NCI-H748 treated with DMSO at 0.1 percent for 48 hours (cell line): ENCODE measurements at places on chromosomes 6 and 20.

GRCh38 chr20:57509665-57510237 lies 15.2 kb downstream of the CTCFL start:
- DNase-seq = no peak

GRCh38 chr6:35178932-35179832 lies 34.6 kb upstream of the SCUBE3 start:
- DNase-seq = no peak

- no peak for DNase-seq
These were observed 34.1 kb upstream of the ESR1 start for GRCh38 chr6:151773382-151773781.

DNA sequence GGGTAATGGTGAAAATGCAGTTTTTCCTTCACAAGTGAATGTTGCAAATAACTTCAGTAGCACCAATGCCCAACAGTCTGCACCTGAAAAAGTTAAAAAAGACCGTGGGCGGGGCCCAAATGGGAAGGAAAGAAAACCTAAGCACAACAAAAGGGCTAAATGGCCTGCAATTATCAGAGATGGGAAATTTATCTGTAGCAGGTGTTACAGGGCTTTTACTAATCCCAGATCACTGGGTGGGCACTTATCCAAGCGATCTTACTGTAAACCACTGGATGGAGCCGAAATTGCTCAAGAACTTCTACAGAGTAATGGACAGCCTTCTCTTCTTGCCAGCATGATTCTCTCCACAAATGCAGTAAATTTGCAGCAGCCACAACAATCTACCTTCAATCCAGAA lies 64.8 kb upstream of the SMIM8 start:
- peak; percentile 73 for DNase-seq

DNA sequence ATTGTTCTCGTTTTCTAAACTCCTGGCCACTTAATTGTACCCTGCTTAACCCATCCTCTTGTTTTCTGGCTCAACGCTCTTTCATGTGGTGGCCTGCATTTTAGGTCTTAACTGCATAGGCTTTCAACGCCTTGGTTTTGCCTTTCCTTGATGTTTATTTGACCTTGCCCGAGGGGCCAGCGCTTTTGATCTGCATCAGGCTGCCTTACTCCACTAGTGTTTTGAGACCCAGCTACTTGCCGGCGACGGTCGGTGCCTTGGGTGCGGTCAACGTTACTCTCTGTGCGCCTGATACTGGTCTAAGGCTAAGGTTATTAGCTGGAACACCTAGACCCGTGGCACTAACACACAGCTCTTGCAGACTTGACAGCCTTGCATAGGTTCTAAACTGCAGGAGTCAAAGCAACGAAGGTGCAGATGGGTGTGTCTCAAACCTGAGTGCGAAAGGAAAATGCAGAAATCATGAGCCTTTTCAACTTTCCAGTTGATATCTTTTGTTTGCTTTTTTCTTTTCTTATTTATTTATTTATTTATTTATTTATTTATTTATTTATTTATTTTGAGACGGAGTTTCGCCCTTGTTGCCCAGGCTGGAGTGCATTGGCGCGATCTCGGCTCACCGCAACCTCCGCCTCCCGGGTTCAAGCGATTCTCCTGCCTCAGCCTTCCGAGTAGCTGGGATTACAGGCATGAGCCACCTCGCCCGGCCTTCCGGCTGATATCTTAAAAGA lies 138.8 kb downstream of the HFE start:
- no peak for DNase-seq

- DNase-seq = no peak
These were observed 118.8 kb downstream of the TINAG start for GRCh38 chr6:54426995-54427394.

- DNase-seq = no peak
These were observed 159.2 kb downstream of the UBE3D start for GRCh38 chr6:82906489-82906888.

GRCh38 chr6:154247119-154247861 lies 109.3 kb downstream of the IPCEF1 start:
- DNase-seq = peak; percentile 53

GRCh38 chr6:151999194-151999593 lies 191.7 kb downstream of the ESR1 start:
- DNase-seq = no peak

GRCh38 chr6:88662653-88663174 lies 300.7 kb downstream of the RNGTT start:
- DNase-seq = no peak

GRCh38 chr20:19022791-19023448 lies 189.5 kb upstream of the SLC24A3 start:
- no peak for DNase-seq

DNA sequence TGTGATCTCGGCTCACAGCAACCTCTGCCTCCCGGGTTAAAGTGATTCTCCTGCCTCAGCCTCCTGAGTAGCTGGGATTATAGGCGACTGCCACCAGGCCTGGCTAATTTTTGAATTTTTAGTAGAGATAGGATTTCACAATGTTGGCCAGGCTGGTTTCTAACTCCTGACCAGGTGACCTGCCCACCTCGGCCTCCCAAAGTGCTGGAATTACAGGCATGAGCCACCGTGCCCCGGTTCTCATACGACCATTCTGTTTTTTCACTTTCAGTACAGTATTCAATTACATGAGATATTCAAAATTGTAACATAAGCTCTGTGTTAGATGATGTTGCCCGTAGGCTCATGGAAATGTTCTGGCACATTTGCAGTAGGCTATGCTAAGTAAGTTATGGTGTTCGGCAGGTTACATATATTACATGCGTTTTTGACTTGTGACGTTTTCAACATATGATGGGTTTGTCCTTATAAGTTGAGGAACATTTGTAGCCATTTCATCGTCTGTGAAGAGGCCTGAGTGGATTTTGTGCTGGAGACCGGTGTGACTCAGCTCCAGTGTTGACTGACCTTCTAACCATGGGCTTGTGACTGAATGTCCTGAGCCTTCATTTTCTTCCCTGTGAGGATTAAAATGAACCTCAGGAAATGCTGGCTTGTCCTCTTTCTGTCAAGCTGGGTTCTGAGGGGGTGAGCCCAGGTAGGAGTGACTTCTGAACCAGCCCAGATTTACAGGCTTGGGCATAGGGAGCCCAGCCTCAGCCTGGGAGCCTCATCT lies 12.2 kb downstream of the PPARD start:
- no peak for DNase-seq

DNA sequence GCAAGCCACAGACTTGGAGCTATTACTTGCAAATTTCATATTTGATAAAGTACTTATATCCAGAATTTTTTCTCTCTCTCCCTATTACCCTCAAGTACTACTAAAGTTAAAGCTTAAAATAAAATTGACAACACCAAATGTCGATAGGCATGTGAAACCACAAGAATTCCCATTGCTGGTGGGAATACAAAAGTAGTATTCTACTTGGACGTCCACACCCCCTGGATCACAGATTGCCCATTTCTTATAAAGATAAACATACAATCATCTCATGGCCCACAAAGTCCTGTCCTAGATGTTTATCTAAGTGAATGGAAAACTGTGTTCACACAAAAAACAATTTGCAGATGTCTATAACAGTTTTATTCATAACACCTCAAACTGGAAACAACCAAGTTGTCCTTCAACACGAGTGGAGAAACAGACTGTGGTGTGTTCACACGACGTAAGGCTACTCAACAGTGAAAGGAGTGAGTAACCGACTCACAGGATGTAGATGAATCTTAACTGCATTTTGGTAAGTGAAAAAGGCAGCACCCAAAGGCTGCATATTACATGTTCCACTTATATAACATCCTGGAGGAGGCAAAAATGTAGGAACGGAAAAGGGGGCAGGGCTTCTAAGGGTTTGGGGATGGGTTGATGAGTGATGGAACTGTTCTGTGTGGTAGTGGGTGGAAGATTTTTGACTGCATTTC lies 297.4 kb downstream of the THBS2 start:
- DNase-seq = no peak

DNA sequence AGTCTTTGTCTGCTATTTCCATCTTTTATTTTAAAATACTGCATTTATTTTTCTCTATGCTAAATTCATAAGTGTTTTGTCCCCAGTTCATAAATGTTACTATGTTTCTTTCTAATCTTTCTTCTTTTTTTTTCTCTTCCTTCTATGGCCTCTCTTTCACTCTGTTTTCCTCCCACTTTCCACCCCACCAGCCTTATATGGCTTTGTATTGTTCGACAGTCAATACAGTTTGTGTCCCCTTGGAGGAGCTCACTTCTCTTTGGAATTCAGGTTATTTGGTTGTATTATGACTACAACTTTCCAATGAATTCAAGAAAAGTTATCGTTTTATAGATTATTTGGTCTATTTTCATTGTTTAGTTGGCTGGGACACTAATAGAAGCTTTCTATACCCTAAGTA lies 393.5 kb downstream of the NKAIN2 start:
- no peak for DNase-seq

- no peak for DNase-seq
These were observed 13.9 kb downstream of the FILIP1 start for GRCh38 chr6:75479712-75480111.

DNA sequence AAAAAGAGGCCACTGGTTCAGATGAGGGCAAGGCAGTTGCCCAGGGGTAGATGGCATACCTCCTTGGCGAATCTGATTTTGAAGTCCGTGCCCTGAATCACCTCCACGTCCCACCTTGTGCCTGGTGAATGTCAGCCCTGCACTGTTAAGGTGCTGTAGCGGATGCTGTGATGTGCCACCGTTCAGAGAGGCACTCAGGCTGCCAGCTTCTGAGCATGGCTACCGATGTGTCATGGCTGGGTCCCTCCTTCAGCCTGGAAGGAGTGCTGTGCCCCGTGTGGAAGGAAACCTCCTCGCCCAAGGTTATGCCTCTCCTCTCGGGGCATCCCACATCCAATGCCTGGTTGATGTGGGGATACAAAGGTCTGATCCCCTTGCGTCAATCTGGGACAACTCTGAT lies 43.6 kb downstream of the UST start:
- DNase-seq = no peak

- DNase-seq = no peak
These were observed 52.5 kb downstream of the SSR1 start for GRCh38 chr6:7260291-7261031.

GRCh38 chr6:68760485-68760884 lies 125.4 kb downstream of the ADGRB3 start:
- DNase-seq = no peak

- DNase-seq = no peak
These were observed 35.5 kb upstream of the HSF2 start for GRCh38 chr6:122363769-122364483.

- DNase-seq = no peak
These were observed 79.5 kb upstream of the ATXN1 start for GRCh38 chr6:16840725-16841124.

GRCh38 chr6:14597090-14597489 lies 479.5 kb downstream of the CD83 start:
- no peak for DNase-seq

DNA sequence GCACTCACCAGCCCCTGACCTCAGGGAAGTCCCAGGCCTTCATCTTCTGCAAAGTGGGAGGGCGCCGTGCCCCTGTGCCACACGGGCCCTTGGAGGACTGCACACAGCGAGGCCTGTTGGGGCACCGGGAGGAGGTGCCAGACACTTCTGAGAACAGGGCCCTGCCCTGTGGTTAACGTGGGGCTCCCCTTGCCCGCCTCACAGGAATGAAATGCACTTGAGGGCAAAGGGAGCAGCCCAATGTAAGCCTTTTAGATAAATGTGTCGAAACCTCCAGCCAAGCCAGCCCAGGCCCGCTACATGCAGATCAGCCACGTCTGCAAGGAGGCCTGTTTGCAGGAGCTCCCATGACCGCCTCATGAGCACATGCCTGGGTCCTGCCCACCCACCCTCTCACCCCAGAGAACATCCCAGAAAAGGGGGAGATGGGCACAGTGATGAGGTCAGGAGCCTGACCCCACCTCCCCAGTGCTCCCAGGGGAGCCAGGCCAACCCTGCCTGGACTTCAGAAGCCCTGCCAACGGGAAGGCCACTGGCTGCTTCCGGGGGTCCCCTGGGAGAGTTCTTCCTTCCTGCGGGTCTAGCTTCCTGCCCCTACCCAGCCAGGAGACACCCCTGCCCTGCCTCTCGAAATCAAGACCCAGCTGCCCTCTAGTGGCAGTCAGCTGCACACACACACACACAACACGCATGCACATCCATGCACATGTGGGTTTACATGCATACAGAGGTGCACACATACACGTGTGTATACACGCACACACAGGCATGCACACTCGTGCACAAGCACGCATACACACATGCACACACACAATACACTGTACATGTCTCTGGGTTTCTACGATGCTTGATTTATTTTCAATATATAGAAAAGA lies 178.7 kb downstream of the TAF4 start:
- peak; percentile 26 for DNase-seq

GRCh38 chr20:18403269-18403668 lies 63.6 kb downstream of the DZANK1 start:
- no peak for DNase-seq

DNA sequence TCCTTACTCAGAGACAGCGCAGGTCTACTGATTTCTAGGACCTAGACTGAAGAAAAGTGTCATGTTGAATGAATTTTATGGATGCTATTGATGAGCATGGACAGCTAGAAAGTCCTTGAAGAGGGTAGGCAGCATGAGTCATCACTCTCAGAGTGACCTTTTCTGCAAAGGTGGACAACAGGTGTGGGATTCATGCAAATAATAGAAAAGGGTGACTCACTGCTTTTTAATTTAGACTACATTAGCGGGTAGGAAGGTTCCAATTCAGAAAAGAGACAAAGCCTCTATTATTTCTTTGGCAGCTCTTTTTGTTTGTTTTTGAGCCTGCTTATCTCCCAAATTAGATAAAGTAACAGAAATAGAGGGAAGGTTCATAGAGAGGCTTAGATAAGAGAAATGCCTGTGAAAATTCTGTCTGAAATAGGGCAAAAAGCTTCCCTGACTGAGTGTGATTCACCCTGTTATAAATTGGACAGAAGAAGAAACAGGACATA lies 191.4 kb downstream of the TENT5A start:
- DNase-seq = peak; percentile 81

- DNase-seq = no peak
These were observed 39.9 kb downstream of the TMEM242 start for GRCh38 chr6:157283330-157283898.

DNA sequence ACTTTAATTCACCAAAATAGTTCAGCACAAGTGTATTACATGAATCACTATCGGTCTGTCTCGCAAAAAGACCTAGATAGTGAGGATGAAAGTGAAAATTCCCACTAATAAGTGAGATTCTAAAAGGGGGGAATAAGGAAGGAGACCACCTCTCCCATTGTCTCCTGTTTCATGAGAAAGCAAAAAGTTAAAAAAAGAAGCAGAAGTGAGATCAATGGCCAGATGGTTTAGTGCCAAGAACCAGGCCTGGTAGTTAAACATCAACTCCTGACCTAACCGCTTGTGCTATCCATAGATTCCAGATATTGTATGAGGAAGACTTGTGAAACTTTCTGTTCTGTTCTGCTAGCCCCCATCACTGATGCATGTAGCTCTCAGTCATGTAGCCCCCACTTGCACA lies 293.0 kb downstream of the RNGTT start:
- DNase-seq = no peak

GRCh38 chr20:10807013-10807412 lies 133.2 kb upstream of the JAG1 start:
- DNase-seq = no peak

- no peak for DNase-seq
These were observed 135.3 kb downstream of the SOBP start for GRCh38 chr6:107625264-107625663.

GRCh38 chr6:141202626-141203025 lies 930.1 kb upstream of the GJE1 start:
- DNase-seq = no peak
